ENCODE measurements at places on chromosomes 5 and 9. TPM values are rescaled to one million over a fixed set of nuclear protein-coding genes. Genes with fewer than 3 reads are reported as not detected.
A peak's percentile ranks its signal among the peaks of the same experiment; 100 is the strongest.

- DNase-seq, result no peak
Observed at GRCh38 chr5:137516251-137516797, 17.2 kb upstream of the SPOCK1 start.

GRCh38 chr5:77828445-77828844 is 52.3 kb upstream of the TBCA start:
- DNase-seq, result no peak

GRCh38 chr9:33868440-33868973 is 51.5 kb downstream of the UBE2R2 start:
- no peak for DNase-seq

- DNase-seq, result no peak
Observed at GRCh38 chr9:68978066-68978465, 35.8 kb downstream of the PRKACG start.

DNA sequence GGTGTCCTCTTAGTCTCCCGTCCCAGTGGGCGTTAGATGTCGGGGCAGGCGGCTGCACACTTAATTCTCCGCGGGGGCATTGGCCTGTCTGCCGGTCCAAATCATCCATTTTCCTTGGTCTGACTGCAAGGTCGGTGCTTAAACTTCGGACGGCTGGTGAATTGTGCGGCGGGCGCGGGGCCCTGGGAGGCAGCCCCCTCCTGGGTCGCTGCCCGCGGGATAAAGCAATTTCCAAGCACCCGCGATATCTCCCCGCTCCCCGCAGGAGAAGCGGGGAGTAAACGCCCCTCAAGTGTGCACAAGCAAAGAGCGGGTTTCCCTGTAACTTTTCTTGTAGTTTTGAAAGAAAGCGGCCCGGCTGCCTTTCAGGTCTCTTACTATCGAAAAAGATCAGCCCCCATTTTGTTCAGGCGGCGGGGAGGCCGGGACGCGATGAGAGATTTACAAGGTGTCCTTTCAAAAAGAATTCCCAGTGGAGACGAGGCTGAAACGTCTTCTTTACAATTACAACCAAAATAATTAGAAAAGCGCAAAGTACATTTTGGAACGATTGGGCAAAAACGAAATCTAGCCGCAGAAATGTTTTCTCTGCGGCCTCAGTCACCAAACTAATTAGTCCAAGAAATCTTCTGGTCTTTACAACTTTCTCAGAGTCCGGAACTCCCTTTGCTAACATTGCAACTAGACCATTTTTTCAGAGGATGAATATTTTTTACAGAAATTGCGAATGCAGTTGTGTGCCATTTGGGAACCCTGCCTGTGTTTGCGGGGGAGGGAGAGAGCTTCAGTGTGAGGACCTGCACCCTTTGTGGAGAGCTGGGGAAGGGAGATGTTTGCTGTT is 1.8 kb downstream of the IRX1 start:
- no peak for DNase-seq

- no peak for DNase-seq
Observed at GRCh38 chr5:1214163-1214935, 10.8 kb upstream of the SLC6A18 start.

- DNase-seq, result no peak
Observed at GRCh38 chr5:107408564-107408963, 262.2 kb downstream of the EFNA5 start.

GRCh38 chr9:107487521-107488374 is 1.8 kb downstream of the KLF4 start:
- peak; percentile 76 for DNase-seq

DNA sequence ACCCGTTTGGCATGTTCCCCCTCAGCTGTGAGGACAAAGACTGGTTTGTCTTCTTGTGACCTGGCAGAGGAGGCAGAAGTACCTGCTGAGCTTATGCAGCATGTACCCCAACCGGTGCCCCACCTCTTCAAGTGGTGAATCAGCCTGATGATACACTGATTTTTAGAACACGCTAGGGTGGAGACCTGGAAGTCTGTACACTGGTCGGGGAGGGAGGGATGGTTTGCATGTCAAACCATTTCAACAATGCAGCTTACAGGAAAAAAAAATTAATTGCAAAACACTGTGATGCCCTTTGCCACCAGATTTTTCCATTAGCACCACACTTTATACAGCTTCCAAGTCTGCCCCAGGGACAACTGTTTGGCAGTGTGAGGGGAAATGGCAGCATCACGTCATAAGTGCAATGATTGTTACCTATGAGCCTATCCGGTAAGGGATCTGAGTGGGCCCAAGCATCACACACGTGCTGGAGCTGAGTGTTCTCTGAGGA is 155.1 kb upstream of the DMRT1 start:
- no peak for DNase-seq

GRCh38 chr9:83219154-83219923 is 156.4 kb upstream of the RASEF start:
- DNase-seq, result peak; percentile 80

- DNase-seq, result no peak
Observed at GRCh38 chr9:75389101-75389500, 300.8 kb downstream of the OSTF1 start.

DNA sequence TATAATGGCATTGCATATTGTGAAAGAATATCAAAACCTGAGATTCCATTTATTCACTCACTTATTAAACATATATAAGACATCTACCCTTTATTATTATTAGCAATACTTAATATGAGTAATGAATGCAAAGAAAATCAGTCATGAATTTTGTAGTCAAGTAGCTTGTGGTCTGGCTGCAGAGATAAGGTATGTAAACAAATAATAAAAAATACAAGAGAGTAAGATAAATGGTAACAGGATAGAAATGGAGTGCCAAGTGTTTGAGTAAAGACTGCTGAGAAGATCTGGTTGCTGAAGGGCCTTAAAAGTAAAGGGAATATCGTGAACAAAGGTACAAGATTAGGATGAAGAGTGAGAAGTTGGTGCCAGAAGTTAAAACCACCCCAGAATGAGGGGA is 18.4 kb downstream of the TRIM32 start:
- no peak for DNase-seq

- peak; percentile 56 for DNase-seq
Observed at GRCh38 chr5:1502046-1502736, 21.6 kb downstream of the LPCAT1 start.

- DNase-seq, result no peak
Observed at GRCh38 chr5:114438471-114438870, 76.6 kb downstream of the KCNN2 start.

- no peak for DNase-seq
Observed at GRCh38 chr5:34498572-34498971, 157.6 kb upstream of the RAI14 start.

DNA sequence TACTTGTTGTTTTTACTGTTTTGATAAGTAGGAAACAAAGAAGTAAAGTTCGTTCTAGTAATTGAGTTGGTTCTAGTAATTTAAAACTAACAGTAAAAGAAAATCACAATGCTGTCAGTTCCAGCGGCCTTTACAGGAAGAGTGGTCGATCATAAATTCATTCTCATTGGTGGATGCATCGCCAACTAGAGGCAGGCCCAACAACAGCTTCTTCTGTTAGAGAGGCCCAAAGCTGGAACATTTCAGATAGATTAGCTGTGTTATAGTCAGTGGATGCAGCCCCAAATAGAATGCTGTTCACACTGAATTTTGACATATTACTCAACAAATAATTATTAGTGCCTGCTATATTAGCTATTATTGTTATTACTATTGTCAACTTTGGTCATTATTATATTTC is 80.8 kb downstream of the ARRDC3 start:
- DNase-seq, result no peak

GRCh38 chr9:124259158-124259808 is 1.5 kb downstream of the NEK6 start:
- peak; percentile 79 for DNase-seq

DNA sequence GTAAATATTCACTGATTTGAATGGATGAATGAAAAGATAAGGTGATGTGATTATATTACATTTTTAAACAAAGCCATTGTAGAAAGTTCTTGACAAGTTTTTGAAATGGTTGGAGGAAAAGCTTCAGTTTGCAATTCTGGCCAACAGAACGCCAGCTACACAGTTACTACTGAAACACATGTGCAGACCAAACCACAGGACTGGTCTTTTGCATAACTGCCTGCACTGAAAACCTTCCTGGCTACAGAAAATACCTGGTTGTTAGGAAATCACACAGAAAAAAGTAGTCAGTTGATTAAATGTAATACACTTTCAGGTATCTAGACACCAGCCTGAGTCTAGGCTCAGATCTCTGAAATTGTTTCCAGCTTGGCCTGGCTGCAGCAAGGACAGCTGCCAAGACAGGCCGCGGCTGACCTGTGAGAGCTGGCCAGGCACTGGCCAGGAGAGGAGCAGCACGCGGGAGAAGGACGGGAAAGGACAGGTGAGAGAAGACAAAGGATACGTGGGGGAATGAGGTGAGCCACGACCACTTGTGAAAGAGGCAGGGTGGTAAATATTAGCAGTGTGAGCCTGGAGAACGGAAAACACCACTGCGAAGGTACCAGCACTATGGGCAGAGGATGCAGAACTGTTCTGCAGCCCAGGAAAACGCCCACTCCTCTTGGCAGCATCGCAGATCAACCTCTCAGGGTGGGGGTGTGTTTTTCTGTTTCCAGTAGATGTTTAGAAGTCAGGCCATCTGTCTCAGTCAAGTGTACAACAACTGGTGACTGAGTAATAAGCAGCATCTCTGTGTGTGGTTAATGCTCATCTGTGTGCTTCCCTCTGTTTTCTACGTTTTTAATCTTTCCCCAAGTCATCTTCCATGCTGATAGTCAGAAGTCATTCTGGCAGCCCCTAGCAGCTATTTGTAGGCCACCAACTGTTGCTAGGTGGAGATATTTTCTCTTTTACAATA is 137.4 kb downstream of the SCAMP1 start:
- DNase-seq, result no peak

GRCh38 chr5:36928947-36929346 is 52.4 kb downstream of the NIPBL start:
- DNase-seq, result no peak

Gene DAPK1
- total RNA-seq, result 1.5 TPM

Gene SV2C
- not detected for total RNA-seq

Gene F2R
- total RNA-seq, result 12.0 TPM

Gene TLN1
- total RNA-seq, result 269 TPM

Gene GGTA1
- total RNA-seq, result 47.7 TPM

Gene CER1
- total RNA-seq, result not detected

Gene LCN9
- total RNA-seq, result not detected

Gene AJM1
- 4.1 TPM for total RNA-seq

Gene DBH
- total RNA-seq, result not detected

Gene C5orf58
- not detected for total RNA-seq

Gene FBP2
- not detected for total RNA-seq

Gene ZNF782
- total RNA-seq, result 2.8 TPM
